ENCODE measurements at places on chromosomes 1 and 21.
A peak's percentile ranks its signal among the peaks of the same experiment; 100 is the strongest.

DNA sequence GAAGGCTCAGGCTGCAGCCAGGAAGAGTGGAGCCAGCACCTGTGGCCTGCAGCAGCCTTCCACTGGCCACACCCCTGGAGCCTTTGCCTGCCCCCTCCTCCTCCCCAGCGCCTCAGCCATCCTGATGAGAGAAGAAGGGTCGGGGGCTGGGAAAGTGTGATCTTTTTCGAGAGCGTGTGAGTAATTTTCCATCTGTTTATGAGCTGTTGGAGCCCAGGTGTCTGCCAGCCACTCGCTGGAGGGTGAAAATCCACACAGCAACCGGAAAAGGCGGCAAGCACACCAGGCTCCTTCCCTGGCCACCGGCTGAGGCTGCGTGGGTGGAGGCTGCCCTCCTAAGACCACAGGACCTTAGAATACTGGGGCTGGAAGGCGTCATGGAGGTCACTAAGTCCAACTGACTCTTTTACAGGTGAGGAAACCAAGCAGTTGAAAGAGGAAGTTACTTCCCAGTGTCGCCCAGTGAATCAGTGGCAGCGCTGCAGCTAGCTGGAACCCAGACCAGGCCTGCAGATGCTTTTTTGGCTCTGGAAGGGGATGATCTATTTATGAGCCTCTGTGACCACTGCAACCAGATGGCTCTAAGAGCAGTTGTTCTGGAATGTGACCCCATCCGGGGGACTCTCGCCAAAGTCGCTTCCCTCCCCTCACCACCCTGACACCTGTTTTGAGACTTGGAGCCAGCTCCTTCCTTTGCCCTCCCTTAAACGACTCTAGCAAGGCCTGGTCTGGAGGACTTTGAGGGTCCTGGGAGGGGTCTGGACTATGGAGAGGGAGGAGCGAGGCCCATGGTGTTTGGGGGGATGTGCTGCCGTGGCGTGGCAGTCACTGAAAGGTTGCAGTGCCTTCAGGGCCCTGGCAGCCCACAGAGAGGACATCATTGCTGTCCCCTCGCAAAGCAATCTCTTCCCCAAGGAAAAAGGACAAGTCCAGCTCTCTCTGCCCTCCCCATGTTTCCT, 54.5 kb downstream of the LGR6 start:
- no peak for DNase-seq

GRCh38 chr1:225182716-225183115, 245.1 kb downstream of the LBR start:
- DNase-seq: no peak

DNA sequence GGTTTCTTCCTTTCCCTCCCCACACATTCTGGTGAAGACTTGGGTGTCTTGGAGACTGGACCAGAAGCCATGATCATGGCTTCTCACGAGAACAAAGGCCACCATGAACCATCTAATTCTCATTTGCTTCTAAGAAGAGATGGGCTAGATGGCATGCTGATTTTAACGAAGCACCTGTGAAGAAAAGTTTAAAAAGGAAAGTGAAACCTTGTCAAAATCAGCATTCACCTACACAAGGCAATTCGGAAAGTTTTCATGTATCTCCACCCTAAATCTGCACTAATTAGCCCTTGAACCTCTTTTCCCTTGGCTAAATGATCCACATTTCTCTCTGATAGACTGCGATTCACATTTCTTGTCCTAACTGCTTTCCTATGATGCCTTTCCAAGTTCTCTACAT, 114.3 kb upstream of the RAVER2 start:
- no peak for DNase-seq

DNA sequence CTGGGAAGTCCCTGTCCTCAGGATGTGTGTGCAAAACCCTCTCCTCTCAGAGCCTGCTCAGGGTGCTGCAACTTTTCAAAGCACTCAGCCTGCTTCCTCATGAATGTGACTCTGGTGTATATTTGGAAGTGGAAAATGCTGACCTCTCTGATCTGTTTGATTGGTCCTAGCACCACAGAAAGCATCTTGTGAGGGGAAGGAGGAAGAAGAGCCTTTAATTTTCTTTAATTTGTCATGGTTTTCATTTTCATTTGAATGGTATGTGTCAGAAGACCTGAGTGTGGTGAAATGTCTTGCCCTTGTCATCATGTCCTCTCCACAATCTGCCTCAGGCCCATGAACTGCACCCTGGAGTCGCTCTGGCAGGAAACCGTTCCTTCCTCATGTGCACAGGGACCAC, 383.5 kb downstream of the NTNG1 start:
- DNase-seq: no peak

DNA sequence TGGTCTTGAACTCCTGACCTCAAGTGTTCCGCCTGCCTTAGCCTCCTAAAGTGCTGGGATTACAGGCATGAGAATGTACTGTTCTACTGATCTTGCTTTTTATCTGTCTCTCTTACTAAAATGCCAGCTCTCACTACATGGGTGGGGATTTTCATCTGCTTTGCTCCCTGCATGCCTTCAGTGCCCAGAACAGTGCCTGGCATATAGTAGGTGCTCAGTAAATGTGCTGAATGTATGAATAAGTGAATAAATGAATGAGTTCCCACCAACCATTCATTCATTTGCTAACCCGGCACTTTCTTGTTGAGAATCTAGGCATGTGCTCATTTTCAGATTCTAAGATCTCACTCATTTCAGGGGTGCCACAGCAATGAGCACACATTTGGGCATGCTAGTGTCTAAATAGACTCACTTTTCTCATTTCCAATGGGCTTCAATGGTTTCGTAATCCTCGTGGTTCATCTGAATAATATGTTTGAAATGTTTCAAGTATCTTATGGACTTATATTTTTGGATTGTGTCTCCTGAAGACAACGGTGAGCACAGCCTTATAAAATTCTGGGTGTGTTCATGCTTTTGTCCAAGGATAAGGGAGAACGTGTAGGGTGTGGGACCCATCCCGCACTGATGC, 7.6 kb downstream of the DHRS3 start:
- no peak for DNase-seq

GRCh38 chr21:38843806-38844503, 38.2 kb downstream of the ETS2 start:
- DNase-seq: no peak

DNA sequence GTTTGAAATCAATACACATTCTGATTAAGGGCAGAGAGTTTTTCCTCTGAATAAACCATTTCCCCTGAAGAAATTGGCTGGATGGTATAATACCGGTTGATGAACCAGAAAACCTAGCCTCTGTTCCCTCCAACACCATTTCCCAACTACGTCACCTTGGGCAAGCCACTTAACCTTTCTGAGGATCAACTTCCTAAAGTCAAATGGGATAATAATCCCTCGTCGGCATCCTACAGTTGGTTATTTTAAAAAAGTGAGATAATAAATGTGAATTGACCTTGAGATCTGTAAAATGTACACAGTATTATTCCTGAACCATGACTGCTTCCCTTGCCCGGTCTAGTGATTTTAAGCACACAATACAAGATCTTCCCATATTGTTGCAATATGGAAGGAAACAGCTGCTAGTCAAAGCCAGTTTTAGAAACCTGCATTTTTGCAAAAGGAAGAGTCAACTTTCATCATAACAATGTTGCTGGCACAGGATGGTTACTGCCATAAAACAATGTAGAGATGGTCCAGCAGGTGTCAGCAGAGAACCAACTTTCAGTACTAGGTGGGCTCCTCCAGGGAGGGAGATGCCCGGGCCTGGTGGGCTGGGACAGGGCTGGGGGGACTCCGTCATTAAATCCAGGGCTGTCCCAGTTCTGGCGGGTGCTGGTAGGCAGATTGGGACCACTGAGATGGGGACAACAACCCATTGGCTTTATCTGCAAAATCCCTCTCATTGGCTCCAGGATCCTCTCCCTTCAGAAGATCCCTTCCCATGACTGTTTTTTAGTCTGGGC, 5.2 kb upstream of the HLX start:
- DNase-seq: peak; percentile 25

- DNase-seq: no peak
Observed at GRCh38 chr1:209057901-209058300, 525.6 kb upstream of the CAMK1G start.

- DNase-seq: no peak
Observed at GRCh38 chr1:38014171-38014570, 1.6 kb downstream of the UTP11 start.

DNA sequence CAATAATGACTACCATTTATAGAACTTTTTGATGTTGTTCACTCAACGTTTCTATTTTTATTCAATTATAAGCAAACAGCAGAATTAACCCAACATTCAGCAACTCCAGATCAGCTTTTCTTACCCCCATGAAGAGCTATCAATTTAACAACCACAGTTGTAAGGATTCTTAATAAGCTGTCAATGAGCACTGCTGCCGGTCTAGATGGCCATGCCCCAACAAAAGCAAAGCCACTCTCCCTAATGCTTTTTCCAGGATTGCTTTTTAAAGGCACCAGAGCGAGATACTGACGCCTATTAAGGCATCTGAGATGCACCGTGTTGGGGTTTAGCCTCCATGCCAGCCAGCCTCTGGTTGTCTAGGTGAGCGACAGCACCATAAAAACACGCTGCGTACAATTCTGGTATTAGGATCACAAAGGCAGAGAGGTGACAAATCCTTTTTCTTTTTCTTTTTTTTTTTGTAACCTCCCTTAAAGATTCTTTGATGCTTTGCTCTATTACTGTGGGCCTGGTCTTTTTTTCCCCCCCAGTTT, 39.5 kb downstream of the PTPRC start:
- no peak for DNase-seq

DNA sequence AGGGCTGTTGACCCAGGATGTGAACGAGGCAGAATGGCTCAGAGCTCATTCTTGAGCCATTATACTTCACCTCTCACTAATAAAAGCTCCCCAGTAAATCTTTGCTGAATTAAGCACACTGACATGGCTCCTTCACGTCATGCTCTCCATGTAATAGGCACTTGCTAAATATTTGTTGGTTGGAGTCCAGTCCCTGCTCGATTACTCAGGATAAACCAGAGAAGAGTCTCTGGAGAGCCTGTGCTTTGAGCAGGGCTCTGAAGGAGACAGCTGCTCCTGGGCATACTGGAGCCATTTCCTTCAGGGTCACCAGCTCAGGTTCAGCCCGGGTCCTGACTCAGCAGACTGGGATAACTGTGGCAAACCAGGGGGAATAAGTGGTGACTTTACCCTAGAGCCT, 46.9 kb downstream of the HLX start:
- DNase-seq: no peak

GRCh38 chr21:43598416-43599120, 60.7 kb downstream of the HSF2BP start:
- DNase-seq: no peak

GRCh38 chr21:35037384-35037765, 11.7 kb downstream of the RUNX1 start:
- no peak for DNase-seq

DNA sequence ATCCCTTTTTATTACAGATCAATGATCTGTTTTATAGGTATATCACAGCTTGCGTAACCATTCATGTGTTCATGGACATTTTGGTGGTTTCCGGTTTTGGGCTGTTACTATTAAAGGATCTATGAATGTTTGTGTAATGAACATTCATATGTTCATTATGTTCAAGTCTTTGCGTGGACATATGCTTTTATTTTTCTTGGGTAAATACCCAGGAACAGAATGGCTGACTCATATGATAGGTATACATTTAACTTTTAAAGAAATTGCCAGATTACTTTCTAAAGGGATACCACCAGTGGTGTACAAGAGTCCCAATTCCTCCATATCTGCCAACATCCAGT, 73.7 kb downstream of the SPATA46 start:
- no peak for DNase-seq

- DNase-seq: no peak
Observed at GRCh38 chr21:42361286-42361685, 5.0 kb downstream of the TFF1 start.

GRCh38 chr1:38062361-38063288, 16.0 kb upstream of the POU3F1 start:
- DNase-seq: no peak

GRCh38 chr1:64051796-64052195, 151.6 kb upstream of the UBE2U start:
- no peak for DNase-seq

- peak; percentile 76 for DNase-seq
Observed at GRCh38 chr21:44547656-44548331, 3.5 kb downstream of the KRTAP10-2 start.

GRCh38 chr1:37037690-37038089, 3.4 kb upstream of the GRIK3 start:
- no peak for DNase-seq

- no peak for DNase-seq
Observed at GRCh38 chr1:186188736-186189135, 186.3 kb downstream of the TPR start.

GRCh38 chr1:166272851-166273250, 106.0 kb upstream of the FAM78B start:
- DNase-seq: no peak

GRCh38 chr1:113233441-113233840, 156.9 kb upstream of the MAGI3 start:
- DNase-seq: no peak

DNA sequence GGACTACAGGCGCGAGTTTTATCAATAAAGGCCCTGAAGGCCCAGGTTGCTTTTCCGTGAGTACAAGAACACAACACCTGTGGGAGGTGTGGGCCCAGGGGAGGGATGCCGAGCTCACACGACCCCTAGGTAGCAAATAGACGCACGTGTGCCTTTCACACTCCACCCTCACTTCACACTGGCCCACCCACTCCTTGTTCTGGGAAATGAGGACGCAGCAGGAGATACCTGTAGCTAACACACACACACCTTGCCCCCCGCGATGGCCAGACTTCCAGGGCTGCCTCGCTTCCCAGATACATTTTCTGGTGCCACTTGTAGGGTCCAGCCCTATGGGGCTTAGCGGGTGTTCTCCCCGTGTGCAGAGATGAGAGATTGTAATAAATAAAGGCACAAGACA, 4.3 kb upstream of the CCDC27 start:
- DNase-seq: no peak

DNA sequence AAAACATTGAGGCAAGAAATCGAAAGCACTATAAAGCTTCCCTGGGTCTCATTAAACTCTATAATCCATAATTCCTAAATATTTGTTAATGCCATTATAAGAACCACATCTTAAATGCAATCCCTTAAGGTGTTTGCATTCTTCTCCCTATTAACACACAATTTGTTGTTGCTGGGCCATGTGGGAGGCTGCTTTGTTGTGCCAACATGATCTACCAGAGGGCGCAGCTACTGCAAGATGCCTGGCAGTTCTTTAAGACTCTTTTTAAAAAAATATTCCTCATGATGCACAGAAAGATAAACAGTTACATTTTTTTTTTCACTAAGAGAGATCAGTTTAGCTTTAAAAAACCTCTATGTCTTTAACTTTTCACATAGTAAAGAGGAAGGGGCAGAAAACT, 39.0 kb upstream of the BCAS2 start:
- DNase-seq: no peak

- DNase-seq: no peak
Observed at GRCh38 chr1:44261962-44262361, 48.7 kb downstream of the DMAP1 start.

DNA sequence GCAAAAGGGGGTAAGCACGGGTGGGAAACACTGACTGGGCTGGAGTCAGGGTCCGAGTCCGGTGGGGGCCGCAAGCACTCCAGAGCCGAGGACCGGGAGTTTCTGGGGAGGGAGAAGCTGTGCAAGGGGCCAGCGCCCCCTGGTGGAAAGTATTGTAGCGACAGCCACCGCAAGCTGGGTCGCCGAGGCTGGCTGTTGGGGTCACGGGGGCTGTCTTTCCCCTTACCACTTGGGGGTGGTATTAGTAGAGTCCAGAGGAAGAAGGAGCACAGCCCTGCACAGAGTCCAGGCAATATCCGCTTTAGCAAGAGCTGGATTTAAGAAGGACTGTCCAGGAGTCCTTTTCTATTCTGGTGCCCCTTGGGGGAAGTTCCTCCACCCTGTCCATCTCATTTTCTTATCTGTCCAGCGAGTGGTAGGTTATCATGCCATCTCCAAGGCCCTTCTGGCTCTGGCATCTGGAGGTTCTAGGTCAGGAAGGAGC, 17.9 kb upstream of the ETV3 start:
- peak; percentile 87 for DNase-seq

GRCh38 chr1:162215902-162216301, 146.4 kb downstream of the NOS1AP start:
- DNase-seq: no peak

Measured in CD8-positive, alpha-beta T cell (primary cell).